NCI-H446 treated with DMSO at 0.1 percent for 48 hours (cell line): ENCODE measurements at places on chromosomes 6 and 20.

DNA sequence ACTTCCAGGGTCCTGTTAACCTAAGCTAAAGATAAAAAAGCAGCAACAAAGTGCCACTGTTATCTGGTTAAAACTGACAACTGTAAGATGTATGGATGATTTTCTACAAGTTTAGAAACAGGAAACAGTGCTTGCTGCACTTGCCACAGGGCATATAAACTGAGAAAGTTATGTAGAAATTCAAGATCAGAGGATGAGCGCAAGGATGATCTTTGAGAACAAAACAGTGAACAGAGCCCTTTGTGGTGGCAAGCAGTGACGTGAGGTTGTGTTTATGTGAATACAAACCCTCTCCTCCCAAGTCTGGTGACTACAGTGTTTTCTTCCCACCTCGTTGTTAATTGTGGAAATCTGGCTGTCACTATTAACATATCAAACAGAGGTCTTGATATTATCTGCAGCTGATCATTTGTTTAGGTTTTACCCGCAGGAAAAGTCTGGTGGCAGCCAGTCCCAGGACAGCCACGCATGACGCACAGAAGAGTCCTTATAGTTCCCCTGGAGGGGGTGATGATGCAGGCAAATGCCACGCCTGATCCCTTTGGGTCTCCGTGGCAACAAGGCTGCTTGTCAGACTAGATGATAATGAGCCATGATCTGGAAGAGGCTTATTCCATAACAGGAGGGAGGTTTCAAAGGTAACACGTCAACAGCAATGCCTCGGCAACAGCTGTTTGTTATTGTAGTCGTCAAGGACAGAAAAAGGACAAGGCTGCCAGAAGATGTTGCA lies 43.1 kb upstream of the TNFAIP3 start:
- no peak for DNase-seq

GRCh38 chr20:7147220-7147601 lies 379.7 kb downstream of the BMP2 start:
- DNase-seq: no peak

- peak; percentile 64 for DNase-seq
These were observed 37.4 kb upstream of the ARMH2 start for GRCh38 chr6:24836109-24836508.

- DNase-seq: no peak
These were observed 269.1 kb downstream of the PHF3 start for GRCh38 chr6:63904650-63905248.

- no peak for DNase-seq
These were observed 379.6 kb downstream of the COL12A1 start for GRCh38 chr6:74826263-74826662.

GRCh38 chr6:157335829-157336228 lies 12.5 kb upstream of the TMEM242 start:
- no peak for DNase-seq

- no peak for DNase-seq
These were observed 2.0 kb upstream of the HBS1L start for GRCh38 chr6:135056632-135057031.

DNA sequence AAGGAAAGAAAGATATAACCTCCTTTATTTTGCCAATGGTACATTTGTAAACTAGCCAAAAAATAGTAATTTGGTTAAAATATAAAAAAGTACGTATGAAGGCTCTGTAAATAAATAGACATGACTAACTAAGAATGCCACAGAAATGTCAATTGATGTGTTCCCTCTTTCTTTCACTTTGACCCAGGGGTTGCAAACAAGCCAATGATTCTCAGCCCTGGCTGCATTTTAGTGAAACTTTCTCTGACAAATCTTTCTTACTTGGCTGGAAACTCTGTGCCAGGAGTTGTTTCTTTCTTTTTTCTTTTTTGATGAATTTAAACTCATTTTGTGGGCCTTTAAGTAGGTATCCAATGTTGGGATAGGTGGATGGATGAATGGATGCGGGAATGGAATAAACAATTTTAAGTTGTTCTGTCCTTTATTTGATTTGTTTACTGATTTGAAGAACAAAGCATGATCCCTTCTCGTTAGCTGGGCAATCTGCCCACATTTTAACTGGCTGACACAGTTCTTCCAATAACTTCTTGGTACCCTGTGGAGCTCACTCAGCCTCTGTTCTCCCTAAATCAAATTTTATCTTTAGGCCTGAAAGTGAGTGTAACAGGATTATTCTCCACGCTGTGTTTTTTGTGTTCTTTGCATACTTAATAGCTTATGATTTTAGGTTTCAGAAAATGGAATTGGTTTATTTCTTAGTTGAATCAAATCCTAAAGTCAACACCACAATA lies 58.6 kb upstream of the GCLC start:
- peak; percentile 55 for DNase-seq

DNA sequence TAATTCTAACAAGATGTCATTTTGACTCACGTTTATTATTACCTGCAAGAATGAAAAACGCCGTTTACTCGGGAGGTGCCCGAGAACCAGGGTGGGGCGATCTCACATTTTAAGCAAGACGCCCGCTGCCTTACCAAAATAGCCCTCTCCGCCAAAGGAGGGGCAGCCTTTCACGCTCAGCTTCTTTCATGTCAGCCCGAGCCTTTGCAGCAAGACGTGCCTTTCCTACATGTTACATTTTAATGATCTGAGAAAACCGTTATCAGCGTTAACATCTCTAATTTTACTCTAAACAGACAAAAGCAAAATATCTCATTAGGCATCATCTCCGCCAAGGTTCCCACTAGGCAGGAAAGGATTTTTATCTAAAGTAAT lies 2.0 kb downstream of the BACH2 start:
- peak; percentile 32 for DNase-seq

- DNase-seq: no peak
These were observed 314.0 kb upstream of the ECI2 start for GRCh38 chr6:4449409-4449808.

DNA sequence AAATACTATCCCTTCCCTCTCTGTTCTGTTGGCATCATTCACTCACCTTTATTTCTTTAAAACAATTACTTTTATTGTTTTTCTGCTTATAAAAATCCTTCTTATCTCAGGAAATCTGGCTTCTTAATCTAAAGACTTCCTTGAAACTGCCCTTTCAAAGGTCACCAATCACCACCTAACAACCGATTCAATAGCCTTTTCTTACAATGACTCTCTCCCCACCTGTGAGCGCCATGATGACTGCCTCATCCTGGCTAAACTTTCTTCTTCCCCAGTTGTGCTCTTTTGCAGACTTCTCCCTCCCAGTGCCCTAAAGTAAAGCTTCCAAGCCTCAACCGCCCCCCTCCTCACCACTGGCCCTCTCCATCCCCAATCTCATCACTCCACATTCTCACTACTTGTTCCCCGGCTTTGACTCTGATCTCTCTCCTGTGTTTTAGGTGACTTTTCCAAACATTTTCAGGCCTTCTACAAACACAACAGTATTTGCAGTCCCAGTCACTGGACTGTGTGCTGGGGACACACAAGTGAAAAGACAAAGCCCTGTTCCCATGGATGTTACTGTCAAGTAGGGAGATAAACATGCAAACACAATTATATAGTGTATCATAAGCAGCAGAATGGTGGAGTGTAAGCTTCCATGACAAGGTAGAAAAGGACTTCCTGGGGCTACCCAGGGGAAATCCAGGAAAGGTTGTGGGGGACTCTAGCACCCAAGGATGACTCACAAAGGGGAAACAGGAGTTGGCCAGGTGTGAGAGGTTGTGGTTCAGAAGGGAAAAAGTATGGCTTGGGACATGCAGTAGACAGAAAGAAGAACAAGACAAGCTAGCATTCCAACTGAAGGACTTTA lies 12.8 kb downstream of the NHSL1 start:
- DNase-seq: no peak

DNA sequence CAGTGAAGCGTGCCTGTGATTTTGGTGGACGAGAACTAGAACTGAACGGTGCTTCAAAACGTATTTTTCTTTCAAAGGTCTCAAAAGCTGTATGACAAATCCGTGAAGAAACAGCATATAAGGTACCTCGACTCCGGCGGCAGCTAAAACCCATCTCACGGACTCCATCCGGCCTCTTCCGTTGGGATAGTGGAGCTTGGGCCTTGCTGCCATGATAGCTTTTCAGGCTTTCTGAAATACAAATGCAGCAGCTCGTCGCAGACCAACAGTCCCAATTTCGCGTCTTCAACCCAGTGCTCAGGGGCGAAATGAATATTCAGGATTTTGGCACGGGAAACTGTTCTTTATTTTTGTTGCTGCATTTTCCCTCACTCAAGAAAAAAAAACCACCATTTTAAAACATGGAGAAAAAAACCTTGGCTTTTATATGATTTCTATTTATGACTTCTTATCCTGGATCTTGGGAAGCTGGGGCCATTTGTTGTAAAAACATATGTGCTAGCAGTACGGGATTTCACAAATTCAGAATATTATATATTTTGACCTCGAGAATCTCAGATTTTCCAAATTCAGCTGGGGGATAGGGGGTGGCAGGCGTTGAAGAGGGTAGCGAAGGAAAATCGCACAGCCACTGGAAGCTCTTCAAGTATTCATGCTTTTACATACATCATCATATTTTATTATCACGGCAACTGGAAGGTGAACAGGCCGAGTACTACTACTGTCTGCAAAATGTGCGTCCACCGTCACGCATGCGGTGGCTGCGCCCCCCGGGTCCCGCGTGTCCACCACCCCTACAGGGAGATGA lies 849 bp downstream of the GSTA4 start:
- DNase-seq: no peak

DNA sequence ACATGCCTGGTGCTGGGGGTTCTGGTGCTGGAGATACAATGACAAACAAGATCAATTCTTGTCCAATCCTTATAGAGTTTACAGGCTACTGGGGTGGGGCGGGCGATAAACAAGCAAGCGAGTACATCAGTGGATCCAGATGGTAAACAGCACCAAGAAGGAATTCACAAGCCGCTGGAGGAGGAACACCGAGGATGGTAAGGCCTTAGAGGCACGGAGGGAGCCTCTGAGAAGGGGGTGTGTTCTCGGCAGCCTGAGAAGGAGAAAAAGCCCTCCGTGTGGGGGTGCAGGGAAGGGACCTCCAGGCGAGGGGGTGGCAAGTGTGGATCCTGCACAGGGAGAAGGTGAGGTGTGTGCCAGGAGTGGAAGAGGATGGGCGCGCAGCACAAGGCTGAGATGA lies 276.5 kb upstream of the FOXQ1 start:
- no peak for DNase-seq

DNA sequence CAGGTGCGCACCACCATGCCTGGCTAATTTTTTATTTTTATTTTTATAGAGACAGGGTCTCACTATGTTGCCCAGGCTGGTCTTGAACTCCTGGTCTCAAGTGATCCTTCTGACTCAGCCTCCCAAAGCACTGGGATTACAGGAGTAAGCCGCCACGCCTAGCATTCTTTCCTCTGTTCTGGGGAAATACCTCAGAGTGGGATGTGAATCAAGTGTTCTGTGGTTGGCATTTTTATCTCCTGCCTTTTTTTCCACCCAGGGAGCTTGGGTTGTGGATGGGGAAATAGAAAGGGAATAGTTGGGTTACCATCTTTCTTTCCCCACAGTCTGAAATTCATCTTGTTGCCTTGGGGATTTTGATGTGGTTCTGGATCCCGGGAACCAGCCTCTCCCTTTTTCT lies 24.1 kb downstream of the TFAP2C start:
- no peak for DNase-seq

DNA sequence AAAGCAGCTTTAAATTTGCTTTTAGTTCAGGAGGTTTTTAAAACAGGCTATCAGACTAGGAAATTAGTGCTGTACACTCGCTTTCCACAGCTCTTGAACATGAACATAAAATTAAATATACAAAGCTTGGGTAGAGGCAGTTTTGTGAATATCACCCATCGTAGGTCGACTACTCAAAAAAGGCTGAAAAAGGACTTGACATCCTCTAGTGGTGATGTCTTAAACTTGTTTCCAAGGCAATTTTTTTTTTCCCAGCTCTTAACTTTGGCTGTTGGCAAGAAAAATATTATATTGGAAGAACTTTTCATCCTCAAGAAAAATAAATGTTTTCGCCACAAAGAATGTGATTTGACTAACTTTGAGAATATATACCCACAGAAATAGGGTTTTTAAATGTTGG lies 2.9 kb downstream of the MAP7 start:
- peak; percentile 18 for DNase-seq

DNA sequence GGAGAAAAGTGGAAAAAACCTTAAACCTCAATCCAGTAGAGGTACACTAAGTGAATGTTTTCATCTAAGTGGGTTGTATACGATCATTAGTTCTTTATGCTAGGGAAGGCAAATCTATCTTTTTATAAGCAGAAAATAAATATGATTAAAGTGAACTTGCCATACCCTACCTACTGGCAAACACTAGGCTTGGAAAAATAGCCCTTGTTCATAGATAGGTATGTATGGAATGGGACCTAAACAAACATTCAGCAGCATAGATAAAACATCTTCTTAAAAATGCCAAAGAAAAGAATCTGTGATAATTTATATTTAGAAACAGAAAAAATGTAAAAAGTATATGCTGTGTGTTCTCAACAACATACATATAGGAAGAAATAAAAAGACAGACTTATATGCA lies 18.8 kb downstream of the REV3L start:
- no peak for DNase-seq

- DNase-seq: no peak
These were observed 13.6 kb upstream of the MYMX start for GRCh38 chr6:44202972-44203750.

DNA sequence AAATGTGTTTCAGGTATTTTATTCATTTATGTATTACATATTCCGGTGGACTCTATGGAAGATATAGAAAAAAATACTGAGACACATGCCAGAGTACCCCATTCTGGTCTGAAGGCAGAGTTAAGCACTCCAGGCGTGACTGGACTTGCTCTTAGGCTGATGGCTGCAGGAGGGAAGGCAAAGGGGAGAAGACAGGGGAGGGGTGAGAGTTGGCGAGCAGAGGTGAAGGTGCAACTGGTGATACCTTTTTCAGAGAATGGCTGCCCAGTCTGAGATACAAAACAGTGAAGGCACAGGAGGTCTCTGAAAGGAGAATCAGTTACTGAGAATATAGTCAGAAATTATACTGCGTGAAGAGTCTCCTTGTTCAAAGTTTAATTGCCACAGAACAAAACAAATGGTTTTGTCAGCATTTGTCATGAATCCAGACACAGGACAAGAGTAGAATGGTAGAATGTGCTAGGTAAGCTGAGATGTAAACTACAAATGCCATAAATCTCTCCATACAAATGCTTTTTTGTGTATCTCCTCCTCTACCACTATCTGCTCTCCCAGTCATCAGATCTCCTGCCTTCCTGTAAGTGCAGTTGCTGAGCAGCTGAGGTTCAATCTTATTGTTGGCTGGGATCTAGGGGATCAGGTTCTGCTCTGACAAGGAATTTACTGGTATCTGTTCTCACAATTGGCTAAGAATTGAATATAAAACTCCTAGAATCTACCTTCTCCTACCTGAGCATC lies 104.2 kb upstream of the DST start:
- DNase-seq: no peak

GRCh38 chr6:41013466-41014153 lies 25.4 kb downstream of the UNC5CL start:
- peak; percentile 64 for DNase-seq

GRCh38 chr20:35657271-35657670 lies 7.4 kb downstream of the CPNE1 start:
- no peak for DNase-seq

DNA sequence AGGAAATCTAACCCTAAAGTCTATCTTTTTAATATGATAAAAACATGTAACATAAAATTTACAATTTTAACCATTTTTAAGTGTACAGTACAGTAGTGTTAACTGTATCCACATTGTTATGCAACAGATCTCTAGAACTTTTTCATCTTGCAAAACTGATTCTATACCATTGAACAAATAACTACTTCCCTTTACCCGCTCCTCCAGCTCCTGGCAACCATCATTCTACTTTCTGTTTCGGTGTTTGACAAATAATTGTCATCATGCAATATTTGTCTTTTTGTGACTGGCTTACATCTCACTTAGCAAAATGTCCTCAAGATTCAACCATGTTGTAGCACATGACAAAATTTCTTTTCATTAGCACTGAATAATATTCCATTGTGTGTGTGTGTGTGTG lies 203.2 kb downstream of the SIM1 start:
- DNase-seq: no peak
